Ovary (tissue), 10 donors: ENCODE measurements at places on chromosomes 12 and 14.

DNA sequence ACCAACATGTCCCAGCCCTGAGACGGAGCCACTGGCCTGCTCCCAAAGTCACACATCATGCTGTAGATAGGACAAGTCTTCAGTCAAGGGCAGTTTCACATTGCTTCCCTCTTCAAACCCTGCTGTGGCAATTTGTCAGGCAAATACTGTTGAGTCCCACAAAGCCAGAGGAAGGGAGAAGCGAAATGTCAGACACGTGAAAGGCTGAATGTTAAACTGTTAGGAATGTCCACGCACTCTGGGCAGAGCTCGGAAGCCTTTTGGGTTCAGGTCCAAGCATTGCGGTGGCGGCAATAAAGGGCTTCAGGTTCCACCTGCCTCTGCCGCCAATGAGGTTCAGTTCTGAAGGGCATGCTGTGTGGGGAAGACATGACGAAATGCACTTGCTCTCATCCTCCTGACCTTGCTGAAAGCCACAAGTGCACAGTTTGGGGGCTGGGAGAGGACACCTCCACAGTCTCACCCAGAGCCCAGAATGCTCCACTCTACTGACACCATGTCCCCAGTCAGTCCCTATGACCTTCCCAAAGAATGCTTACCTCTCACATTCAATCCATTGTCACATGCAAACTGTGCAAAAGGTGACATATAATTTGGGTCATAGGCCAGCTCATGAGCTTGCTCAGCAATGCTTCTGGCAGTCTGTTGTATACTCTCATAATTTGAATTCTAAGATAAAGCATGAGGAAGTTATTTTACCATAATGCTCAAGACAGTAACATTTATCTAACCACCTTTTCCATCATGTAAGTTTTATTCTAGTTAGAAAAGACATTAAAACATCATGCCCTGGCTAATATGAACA, 35.7 kb downstream of the RAD9B start:
- no peak overlapping the region for H3K4me3 ChIP-seq
- H3K4me1 ChIP-seq = peaks cover 10% of the 10 kb centered on the region
- H3K27me3 ChIP-seq = no peaks in the 10 kb centered on the region
- H3K27ac ChIP-seq = no peak overlapping the region
- no peaks in the 10 kb centered on the region for H3K36me3 ChIP-seq
- no peak for DNase-seq

GRCh38 chr14:104719343-104719742, 4.7 kb upstream of the ADSS1 start:
- H3K4me3 ChIP-seq = no peak overlapping the region
- H3K4me1 ChIP-seq = no peaks in the 10 kb centered on the region
- no peak overlapping the region for H3K27ac ChIP-seq

GRCh38 chr12:95553197-95553943, 2.1 kb upstream of the USP44 start:
- H3K4me3 ChIP-seq = no peak overlapping the region
- no peaks in the 10 kb centered on the region for H3K27me3 ChIP-seq
- no peaks in the 10 kb centered on the region for H3K4me1 ChIP-seq
- no peak overlapping the region for H3K27ac ChIP-seq
- DNase-seq = no peak

DNA sequence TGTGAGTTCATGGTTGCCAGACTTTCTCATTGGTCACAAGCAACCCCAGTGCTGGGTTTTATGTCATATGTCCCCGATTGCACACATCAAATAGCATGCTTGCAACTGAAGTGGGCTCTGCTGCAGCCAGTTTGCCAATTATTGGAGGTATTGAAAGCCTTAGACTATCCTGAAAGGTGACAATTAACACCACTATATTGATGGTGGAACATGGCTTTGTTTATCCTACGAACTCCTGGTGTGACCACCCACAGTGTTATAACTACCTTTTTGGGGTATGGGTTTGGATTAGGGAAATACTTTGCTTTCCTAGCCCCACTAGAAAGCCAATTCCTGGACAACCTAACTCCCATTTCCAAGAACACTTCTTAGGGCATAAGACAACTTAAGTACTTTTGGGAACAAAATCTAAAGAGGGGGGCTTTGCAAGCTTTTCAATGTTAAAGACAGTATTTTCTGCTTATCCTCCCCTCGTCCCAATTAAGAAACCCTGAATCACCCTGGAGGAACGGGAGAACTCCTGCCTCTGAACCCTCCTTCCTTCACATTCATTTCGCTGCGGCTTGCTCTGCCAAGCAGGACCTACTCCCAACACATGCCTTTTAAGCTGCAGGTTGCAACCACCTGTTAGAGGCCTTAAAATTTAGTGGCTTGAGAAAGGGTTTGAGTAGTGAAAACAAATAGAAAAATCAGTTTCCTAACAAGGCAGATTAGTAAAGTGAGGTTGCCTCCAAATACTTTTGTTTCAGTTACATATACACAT, 80.3 kb upstream of the RBM19 start:
- no peaks in the 10 kb centered on the region for H3K36me3 ChIP-seq
- H3K4me3 ChIP-seq = no peak overlapping the region
- no peak for DNase-seq
- H3K4me1 ChIP-seq = no peaks in the 10 kb centered on the region
- H3K27ac ChIP-seq = no peak overlapping the region

GRCh38 chr14:102817942-102818940, 41.0 kb downstream of the TRAF3 start:
- H3K4me3 ChIP-seq = no peak overlapping the region
- H3K27ac ChIP-seq = no peak overlapping the region
- H3K27me3 ChIP-seq = no peaks in the 10 kb centered on the region
- peaks cover 2% of the 10 kb centered on the region for H3K4me1 ChIP-seq
